ENCODE measurements at places on chromosomes 1 and 21.

GRCh38 chr1:91278754-91279153 is 125.9 kb downstream of the HFM1 start:
- DNase-seq = no peak

GRCh38 chr1:206719169-206719839 is 34.6 kb downstream of the MAPKAPK2 start:
- no peak for DNase-seq

GRCh38 chr1:61353797-61354406 is 271.5 kb downstream of the NFIA start:
- DNase-seq = no peak

- no peak for DNase-seq
Observed at GRCh38 chr1:67803380-67804279, 29.6 kb downstream of the GNG12 start.

DNA sequence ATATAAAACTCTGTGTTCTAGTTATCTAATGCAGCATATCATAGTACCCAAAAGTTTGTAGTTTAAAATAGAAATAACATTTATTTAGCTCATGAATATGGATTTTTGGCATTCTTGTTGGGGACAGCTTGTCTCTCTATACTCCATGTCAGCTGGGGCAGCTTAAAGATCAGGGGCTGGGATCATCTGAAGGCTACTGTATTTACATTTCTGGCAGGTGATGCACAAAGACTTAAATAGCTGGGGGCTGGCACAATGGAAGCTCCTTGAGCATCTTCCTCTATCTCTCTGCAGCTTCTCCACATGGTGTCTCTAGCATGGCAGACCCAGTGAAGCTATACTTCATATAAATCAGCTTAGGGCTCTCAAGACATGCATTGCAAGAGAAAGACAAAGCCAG is 55.6 kb upstream of the DAB1 start:
- no peak for DNase-seq

All from RWPE1 (cell line).